ENCODE measurements at places on chromosomes 1 and 21.

DNA sequence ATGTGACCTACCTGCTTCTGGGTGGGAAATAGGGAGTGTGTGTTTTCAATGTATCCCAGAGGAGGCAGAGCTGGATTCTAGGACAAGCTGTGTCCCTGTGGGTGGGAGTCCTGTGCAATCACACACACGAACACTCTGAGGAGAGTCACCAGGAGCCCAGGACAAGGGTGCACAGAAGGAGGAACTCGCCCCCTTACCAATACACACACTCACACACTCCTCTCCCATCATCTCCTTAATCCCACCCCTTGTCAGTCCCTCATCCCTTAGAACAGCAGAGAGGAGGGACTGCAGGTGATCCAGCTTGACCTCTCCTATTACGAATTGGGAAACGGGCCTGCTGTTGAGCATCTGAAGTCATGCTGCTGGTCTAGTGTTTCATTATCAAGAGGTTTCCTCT, 8.5 kb upstream of the MYBPHL start:
- DNase-seq, result no peak

DNA sequence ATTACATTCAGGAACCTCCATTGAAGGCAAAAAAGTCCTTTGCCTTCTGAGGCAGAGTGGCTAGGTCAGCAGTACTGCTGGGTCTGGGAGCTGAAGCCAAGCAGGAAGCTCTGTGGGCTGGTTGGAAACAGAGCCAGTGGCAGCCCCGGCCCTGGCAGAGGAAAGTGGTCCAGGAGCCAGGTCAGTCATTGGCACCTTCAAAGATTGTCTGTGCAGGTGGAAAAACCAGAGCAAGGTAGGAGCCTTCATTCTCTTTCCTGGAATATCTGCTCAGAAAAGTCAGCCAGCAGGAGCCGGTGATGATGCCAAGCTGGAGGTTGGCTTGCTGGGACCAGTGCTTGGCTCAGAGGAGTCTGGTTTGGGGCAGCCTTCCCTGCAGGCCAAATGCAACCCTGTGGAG, 12.5 kb upstream of the DISP3 start:
- DNase-seq, result no peak

DNA sequence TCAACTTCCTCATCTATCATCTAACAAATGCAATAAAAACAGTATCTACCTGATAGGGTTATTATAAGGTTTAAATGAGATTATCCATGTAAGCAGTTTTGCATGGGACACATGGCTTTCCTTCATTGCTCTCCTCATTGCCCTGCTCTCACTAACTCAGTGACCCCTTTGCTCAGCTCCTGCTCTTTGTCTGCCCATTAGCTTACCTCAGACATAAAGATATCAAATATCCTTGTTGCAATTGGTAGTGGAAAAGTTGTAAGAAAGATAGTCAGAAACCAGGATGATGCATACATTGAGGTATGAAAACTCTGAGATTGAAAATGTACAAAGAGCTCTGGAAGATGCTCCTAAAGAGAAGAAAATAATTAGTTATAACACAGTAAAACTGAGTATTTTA, 89.8 kb downstream of the EVI5 start:
- DNase-seq, result no peak

GRCh38 chr1:229133151-229133550, 137.8 kb upstream of the RAB4A start:
- DNase-seq, result no peak

DNA sequence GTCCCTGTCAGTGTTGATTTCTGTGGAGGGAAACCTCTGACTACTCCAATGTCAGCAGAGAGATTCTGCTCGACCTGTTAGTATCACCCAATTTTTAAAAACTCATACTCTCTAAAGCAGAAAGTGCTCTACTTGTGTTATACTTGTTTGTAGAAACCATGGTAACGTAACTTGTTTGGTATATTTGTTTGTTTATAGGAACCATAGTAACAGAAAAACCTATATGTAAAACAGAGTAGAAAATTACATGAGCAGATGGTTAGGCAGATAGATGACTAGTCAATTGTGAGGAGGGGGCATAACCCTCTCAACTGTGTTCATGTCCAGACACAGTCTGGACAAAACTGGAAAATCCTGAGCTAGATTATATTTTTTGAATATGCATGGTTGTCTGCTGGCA, 6.7 kb downstream of the TRIM45 start:
- DNase-seq, result no peak

DNA sequence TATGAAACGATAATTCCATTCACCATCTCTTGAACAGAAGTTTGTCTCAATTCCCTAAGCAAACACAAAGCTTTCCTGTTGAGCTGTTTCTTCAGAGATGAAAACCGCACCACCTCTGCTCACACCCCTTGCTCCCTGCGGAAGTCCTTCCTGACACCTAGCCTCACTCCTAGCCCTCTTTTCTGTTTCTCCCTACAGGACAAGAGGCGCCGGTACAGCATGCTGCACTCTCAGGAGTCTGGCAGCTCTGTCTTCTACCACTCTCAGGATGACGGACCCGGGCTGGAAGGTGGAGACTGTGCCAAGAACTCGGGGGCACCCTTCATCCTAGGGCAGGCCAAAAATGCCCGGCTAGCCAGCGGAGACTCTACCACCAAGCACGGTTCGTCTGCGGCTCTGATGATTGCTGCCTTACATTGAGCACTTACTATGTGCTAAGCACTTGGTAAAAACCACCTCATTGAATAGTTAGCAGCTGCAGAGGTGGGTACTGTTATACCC, 45.5 kb downstream of the VWA5B1 start:
- no peak for DNase-seq

DNA sequence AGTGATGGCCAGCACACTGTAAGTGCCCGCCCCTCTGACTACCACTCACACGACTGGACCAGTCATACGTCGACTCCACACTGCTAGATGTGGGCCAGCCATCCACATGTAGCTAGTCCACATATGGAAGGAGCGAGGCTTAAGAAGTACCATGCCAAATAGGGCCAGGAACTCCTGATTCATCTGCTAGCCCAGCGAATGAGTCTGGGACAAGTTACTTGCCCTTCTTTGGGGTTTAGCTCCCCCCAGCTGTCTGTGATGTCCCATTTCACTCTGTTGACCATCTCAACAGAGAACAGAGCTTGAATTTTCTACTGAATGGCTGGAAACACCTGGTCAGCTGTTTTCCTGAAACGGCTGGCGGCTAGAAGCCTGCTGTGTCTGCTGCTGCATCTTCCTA, 5.8 kb downstream of the CSRP1 start:
- DNase-seq, result no peak

GRCh38 chr1:20695515-20695914, 22.3 kb downstream of the KIF17 start:
- no peak for DNase-seq

GRCh38 chr1:21189906-21190500, 13.3 kb upstream of the EIF4G3 start:
- no peak for DNase-seq

DNA sequence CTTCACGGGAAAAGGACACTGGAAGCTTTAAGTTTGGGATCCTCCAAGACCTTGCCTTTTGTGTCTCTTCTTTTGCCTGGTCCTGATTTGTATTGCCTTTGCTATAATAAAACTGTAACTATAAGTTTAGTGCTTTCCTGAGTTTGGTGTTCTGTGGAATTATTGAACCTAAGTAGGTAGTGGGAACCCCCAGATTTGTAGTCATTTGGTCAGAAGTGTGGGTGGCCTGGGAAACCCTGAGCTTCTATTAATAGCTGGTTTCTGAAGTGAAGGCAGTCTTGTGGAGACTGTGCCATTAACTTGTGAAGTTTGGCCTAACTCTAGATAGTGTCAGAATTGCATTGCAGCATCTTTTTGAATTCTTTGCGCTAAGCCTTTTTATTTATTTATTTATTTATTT, 6.8 kb upstream of the MYCL start:
- DNase-seq, result no peak

- no peak for DNase-seq
Observed at GRCh38 chr1:175788586-175789252, 45.3 kb upstream of the TNR start.

GRCh38 chr1:43835082-43836021, 98.2 kb upstream of the ARTN start:
- peak; percentile 74 for DNase-seq

DNA sequence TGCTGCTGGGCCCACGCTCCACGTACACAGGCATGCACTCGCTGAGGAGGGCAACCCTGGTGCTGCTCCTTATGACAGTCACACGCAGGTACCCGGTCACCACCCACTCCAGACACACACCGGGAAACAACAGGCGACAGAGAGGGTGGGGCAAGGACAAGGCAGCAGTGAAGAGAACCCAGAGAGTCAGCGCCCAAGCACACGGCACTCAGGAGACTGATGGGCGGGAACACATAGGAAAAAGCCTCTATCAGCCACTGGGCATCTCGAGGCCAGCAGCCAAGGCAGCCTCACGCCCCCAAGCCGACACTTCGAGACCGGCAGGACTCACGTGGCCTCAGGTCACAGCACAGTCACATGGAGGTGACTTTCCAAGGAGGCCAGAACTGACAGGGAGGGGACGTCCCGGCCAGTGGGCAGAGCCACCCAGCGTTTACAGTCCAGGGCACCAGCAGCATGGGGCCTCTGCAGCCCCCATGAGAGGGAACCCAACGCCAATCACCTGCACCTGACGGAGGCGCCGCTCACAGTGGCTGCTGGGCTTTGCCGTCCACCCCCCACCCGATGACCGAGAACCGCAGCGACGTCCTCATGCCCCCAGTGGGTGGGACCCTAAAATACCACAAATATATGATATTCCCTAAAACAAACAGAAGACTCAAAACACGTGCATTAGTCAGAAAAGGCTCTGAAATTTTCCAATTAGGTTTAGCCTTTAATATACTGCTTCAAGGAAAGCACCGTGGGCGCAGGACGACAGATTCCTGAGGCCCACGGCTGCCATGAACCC, 19.7 kb downstream of the PTTG1IP start:
- DNase-seq, result no peak

DNA sequence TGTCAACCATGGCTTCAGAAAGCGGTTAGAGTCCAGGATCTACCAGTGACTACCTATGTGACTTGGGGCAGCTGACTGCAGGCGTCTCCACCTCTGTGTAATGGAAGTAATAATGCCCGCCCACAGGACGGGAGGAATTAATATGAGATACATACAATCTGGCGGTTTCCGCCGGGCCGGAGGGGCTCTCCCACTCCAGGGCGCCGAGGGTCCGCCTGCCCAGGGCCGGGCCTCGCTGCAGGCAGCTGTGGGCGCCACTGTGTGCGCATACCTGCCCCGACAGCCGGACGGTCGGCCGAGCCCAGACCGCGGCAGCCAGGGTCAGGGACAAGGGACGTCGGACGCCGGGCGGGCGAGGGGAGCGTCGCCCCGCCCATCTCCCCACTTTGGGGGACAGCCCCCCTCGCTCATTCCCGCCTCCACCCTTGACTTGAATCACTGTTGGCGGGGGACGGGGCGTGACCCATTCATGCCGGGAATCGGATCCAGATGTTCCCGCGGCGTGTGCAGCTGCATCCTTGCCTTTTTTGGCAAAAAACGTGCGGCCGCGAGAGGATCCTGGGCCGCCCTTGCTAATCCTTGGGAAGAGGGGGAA, 6.0 kb upstream of the SF3A3 start:
- no peak for DNase-seq

DNA sequence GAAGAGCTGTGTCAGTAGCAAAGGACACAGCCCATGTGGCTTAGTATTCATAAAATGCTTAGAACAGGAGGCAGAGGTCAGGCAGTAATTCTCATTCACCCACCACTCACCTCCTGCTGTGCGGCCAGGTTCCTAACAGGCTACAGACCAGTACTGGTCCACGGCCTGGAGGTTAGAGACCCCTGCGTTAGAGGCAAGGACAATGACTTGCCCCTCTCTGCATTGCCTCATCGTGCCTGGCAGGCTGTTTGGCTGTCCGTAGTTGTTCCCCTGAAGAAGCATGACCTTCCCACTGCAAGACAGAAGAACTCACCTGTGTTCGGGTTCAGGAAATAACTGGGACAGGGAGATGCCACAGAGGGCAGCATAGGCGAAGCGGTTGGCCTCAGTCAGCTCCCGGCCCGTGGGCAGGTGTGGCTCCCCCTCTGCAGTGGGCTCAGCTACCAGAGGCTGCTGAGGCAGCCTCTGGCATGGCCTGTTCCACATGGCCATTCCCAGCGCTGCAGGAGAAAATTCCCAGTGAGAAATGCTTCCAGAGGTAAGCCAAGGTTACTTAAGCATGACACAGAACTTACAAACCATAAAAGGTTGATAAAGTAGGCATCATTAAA, 19.3 kb downstream of the TMCO4 start:
- no peak for DNase-seq

DNA sequence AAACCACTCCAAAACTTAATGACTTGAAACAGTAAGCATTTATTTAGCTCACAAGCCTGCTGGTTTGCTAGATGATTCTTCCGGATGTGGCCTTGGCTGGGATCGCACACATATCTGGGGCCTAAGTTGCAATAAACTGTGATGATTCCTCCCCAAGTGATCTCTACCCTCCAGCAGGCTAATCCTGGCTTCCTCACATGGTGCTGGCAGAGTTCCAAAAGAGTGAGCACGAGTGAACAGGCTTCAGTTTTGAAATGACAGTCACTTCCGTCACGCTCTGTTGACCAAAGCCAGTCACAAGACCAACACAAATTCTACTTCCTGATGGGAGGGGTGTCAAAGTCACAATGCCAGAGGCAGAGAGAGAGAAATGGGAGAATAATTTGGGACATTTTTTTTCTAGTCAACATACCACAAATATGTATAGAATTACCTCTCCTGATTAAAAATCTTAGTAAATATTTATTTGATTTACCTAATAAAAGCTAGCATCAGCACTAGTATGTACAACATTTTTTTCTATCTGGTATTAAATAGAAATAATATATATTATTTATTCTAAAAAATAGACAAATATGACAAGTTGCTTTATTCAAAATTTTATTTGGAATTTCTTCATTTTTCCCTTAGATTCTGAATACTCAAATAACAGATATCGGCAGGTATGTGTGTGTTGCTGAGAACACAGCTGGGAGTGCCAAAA, 292.7 kb downstream of the TPR start:
- DNase-seq, result peak; percentile 96

DNA sequence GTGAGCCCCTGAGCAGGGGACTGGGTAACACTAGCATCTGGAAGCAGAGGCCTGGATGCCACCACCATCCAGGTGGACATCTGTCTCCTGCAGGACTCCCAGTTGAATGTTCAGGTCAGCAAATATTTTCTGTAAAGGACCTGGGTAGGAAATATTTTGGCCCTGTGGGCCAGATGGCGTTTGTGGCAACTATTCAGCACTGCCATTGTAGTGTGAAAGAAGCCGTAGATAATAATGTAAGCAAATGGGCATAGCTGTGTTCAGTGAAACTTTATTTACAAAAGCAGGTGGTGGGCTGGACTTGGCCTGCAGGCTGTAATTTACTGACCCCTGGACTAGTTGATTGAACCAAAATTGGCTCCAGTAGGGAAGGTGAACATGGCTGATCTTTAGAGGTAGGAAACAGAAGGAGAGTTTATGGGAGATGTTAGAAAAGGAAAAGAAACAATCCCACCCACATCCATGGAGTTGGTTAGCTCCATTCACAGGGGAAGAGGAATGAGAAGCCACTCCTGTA, 20.0 kb upstream of the CD101 start:
- DNase-seq, result no peak

GRCh38 chr1:68188644-68189340, 43.5 kb downstream of the WLS start:
- DNase-seq, result no peak

Measured in Kasumi-1 (cell line).